ENCODE measurements at places on chromosomes 2 and 18.

DNA sequence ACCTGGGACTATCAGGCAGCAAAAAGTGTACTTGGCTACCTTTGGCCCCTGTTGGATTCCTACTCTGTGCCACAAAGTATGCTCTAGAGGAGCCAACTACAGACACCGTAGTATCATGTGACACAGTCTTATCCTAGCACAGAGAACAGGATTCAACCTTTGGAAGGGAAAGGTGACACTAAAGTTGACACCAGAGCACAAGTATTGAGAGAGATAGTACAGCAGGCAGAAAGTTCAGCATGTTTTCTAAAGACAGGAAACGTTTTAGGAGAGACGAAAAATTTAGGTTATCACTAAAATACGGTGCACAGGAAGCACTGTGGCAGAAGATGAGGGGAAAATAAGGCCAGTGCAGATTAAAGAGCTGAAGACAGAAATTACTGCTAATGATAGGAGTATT is 18.6 kb downstream of the SMAD2 start:
- DNase-seq = no peak

GRCh38 chr18:63869374-63869773 is 18.1 kb upstream of the SERPINB2 start:
- no peak for DNase-seq

DNA sequence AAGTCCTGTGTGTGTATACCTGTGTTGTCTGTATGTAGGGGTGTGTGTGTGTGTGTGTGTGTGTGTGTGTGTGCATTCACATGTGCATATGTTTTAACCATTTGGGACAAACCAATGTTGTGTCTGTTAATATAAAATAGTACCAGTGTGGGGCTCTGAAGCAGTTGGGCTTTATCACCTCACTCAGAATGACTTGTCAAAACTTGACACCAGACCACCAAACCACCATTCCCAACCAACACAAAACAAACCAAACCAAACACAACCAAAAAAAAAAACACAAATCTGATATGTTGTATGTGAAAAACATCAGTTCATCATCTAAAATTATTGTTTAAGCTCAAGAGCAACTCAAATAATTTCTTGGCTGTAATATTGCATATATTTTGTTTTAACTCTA is 42.1 kb downstream of the CALCRL start:
- DNase-seq = no peak

DNA sequence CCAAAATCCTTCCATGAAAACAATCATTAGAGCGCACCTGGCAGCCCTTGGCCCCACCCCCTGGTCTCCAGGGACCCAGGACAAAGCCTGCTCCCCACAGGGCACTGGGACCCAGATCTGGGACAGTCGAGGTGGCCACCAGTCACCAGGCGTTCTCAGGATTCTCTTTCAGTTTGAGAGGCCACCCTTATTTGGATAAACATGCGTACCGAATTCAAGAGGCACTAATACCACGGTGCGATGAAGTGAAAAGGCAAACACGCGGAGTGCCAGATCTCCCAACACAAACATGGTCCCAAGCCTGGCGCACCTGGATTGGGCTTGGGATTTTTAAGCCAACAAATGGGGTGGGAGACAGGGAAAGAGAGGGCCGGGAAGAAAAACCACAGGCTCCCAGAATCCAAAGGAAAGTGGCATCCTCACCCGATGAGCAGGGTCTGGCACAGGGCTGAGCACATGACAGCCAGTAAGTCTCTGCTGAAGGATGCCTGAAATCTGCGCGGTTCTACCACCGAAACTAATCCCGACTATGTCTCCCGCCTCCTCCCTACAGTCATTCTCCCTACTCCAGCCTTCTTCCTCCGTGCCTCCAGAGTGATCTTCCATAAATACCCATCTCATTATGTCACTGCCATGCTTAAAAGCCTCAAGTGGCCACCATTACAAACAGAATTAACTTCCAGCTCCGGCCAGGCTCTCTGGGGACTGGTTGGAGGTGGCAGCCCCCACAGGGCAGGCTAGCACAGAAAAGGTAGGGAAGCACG is 60.9 kb upstream of the KLHL29 start:
- DNase-seq = no peak

DNA sequence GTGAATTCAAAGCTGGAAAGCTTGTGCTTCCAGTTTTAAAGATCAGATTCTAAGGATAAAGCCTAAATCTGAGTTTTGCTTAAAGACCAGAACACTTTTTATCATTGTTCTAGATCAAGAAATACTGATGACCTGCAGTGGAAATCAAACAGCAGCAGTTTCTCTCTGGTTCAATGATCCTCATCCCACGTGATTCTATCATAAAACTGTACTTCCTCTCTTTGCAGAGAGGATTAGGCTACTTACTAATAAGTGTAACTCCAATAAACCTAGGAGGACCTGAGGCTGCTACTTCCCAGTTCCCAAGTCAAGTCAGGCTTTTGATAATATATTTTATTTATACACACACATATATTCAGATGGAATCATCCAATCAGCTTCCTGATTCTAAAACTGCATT is 81.9 kb downstream of the TCF4 start:
- no peak for DNase-seq

DNA sequence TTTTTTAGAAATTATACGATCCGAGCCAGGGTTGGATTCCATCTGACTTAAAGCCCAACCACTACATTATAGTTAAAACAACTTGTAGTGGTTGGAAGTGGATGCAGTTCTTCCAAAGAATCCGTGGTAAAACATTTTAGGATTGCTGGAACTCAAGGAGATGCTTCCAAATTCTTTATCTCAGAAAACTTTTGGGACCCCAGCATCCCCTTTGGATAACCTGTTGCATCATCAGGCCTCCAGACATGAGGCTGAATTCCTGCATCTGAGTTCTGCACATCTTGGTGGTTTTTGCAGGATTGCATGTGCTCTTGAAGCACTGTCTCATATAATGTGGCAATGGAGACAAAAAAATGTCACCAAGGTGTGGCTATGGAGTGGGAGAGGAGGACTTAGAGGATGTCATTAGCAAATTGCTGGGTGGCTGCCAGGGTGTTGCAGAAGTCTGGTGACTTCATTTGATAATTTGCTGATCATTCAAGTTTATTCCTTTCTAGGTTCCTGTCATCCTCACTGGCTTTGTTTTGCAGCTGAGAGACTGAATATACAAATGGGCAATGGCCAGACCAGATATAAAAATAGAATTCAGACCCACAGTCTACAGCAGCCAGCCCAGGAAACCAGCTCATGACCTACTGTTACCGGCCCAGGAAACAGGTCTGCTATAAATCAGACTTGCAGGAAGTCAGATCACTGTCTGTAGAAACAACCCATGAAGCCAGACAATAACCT is 207.7 kb downstream of the BCL2 start:
- DNase-seq = no peak

DNA sequence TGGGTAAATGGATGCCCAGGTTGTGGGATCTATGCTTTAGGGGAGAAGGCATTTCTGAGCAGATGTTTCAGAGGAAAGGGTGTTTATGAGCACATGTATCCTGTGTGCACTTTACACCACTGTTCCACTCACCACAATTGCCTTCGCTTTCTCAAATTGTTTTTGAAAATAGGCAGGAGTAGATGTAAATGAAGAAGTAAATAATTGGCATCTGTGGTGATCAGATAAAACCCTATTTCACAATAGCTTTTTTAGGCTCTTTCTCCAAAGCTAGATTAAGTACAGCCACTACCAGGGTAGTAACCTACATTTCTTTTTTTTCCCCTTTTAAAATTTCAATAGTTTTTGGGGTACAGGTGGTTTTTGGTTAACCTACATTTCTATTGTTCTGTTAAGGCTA is 40.6 kb downstream of the TMEM178A start:
- DNase-seq = no peak

DNA sequence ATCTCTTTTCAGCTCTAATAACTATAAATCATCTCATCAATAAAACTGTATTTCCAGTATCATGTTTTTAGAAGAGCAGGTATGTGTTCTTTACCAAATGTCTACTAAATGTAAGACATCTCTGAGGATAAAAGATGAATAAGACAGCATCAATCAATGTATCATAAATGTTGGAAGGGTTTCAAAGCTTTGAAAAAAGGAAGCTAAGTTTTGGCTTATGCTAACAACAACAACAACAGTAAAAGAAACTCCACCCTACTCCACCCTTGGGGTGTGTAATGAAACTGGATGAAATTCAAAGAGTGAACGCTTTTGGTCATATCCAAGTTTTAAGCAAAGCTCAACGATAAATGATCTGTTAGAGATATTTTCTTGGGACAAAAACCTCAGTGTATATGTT is 17.1 kb downstream of the PRKD3 start:
- no peak for DNase-seq

GRCh38 chr2:150135223-150135883 is 352.1 kb downstream of the RND3 start:
- DNase-seq = no peak

DNA sequence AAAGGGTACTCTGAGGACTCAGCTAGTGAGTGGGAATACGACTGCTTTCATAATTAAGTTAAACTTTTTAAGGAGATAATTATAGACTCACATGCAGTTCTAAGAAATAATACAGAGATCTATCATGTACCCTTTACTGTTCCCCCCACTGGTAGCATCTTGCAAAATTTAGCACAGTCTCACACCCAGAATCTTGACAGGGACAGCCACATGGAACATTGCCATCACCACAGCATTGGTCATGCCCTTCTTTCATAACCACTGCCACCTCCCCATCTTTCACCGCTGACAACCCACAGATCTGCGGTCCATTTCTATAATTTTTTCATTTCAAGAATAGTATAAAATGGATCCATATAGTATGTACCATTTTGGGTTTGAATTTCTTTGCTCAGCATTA is 37.8 kb downstream of the ARHGEF4 start:
- DNase-seq = no peak

GRCh38 chr2:140892436-140892835 is 1238.4 kb downstream of the LRP1B start:
- DNase-seq = no peak

DNA sequence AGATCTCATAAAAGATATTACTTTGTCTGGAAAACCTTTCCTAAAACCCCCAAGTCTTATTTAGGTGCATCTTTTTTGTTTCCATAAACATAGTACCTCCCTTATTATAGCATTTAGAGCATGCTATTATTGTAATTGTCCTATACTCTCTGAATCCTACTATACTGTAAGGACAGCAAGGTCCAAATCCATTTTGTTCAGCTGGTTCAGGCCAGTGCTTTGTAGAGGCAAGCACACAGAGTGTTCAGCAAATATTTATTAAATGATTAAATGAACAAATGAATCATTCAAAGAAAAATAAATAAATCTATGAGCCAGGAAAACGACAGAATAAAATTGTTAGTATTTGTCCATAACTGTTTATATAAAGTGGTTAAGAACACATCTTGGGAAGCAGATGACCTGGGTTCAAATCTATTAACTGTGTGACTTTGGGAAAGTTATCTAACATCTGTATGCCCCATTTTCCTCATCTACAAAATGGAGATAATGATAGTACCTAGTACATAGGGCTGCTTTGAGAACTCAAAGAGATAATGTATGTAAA is 86.0 kb downstream of the COL3A1 start:
- no peak for DNase-seq

DNA sequence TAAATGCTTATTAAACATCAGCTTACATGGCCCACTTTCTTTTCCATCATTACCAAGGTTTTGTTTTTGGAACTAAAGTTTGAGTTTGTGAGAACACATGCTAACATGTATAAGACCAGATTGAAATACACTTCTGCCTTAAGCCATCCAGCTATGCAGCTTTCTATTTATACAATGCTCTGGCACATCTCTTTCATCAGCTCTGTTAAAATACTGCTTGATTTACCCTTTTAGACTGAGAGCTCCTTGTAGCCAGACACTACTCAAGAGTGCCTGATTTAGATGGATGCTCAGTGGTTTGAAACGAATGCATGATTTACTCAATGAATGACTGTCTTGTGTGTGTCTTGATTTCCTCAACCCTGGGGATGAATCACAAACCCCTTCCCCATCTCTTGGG is 392.5 kb downstream of the THSD7B start:
- no peak for DNase-seq

GRCh38 chr2:44759823-44760222 is 181.7 kb upstream of the SIX3 start:
- no peak for DNase-seq

- DNase-seq = no peak
These were observed 113.0 kb downstream of the ATP9B start for GRCh38 chr18:79182047-79182713.

- no peak for DNase-seq
These were observed 227.1 kb upstream of the ID2 start for GRCh38 chr2:8454797-8455196.

DNA sequence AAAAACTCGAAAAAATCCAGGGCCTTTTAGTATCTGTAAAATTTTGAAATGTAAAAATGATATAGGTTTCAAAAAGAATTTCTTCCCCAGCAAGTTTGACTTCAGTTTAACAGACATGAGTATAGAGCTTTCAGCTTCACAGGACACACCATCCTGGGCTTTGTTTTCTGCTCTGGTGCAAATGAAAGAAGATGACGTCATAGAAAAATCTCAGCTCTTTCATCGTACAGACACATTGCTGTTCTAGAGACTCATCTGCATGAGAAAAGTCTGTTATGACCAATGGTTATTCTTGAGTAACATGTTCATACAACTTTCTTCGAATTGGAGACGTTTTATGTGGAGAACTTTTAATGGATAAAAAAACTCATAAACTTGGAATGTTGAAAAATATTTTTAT is 111.7 kb upstream of the DYNAP start:
- no peak for DNase-seq

DNA sequence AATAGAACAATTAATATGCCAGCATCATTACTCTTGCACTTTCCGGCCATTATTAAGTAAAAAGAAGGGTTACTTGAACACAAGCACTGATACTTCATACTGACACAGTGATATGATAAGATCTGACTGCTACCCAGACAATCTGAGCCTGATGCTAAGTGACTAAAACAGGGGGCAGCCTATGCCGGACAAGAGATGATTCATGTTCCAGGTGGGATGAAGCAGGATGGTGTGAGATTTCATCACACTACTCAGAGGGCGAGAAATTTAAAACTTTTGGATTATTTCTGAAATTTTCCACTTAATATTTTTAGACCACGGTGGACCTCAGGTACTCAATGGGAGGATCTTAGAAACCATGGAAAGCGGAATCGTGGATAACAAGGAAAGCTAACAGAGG is 61.7 kb downstream of the LIPG start:
- no peak for DNase-seq

DNA sequence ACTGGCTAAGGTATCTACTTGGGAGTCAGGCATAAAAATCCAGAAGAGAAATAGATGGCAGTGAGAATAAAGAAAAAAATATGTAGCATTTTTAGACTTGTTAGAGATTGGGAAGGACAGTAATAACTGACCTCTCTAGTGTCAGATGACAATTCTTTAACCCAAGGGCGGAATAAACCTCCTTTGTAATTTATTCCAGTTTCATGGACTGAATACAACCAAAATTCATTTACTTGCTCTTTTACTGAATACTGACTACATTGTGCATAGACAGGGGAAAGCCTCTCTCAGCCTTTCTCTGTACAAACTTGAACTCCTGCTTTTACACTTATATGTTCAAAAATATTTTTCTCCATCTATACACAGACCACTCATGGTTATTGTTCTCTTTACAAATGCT is 475.3 kb upstream of the RAB12 start:
- no peak for DNase-seq
